ENCODE measurements at places on chromosomes 5 and 9.

GRCh38 chr5:97127727-97128126, 14.7 kb downstream of the LIX1 start:
- DNase-seq, result no peak

DNA sequence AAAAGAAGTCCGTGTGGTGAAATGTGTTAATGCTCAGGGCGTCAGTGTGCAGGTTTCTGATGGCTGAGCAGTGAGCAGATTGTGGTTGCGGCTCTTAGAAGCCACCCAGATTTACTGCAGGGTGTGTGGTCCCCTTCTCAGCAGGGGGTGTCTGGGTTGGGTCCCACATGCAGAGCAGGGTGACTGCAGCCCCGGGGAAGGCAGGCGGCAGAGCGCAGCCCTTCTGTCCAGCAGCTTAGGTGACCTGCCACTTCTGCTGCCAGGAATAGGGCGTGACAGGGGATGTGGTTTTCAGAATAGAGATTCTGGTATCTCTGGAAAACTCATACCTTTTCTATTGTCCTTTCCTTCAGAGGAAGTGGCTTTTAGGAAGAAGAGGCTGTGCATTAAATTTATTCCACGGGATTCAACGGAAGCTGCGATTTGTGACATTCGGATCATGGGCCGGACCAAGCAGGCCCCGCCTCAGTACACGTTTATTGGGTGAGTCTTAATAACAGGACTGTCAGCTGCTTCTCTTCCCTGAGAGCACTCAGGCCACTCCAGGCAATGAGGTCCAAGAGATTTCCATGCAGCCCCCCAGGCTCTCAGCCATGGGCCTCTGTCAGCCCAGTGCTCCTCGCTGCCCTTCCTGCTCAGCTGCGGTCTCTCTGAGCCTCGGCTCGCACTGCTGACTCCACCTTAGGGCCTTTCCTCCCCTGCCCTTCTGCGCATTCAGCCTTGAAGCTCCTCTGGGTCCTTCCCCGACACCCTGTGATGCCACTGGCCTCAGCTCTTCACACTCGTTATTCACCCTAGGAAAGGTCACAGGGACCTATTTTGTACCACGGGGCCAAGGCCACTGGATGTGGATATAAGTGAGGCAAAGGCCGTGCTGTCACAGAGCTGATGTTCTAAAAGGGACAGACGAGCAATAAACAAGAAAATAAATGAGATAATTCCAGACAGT, 65.4 kb downstream of the MVB12B start:
- no peak for DNase-seq

- DNase-seq, result no peak
Measured at GRCh38 chr9:105055917-105056316, 128.0 kb upstream of the ABCA1 start.

GRCh38 chr9:76772686-76773445, 8.6 kb downstream of the PCA3 start:
- no peak for DNase-seq

- no peak for DNase-seq
Measured at GRCh38 chr5:153088538-153088937, 401.9 kb upstream of the GRIA1 start.

DNA sequence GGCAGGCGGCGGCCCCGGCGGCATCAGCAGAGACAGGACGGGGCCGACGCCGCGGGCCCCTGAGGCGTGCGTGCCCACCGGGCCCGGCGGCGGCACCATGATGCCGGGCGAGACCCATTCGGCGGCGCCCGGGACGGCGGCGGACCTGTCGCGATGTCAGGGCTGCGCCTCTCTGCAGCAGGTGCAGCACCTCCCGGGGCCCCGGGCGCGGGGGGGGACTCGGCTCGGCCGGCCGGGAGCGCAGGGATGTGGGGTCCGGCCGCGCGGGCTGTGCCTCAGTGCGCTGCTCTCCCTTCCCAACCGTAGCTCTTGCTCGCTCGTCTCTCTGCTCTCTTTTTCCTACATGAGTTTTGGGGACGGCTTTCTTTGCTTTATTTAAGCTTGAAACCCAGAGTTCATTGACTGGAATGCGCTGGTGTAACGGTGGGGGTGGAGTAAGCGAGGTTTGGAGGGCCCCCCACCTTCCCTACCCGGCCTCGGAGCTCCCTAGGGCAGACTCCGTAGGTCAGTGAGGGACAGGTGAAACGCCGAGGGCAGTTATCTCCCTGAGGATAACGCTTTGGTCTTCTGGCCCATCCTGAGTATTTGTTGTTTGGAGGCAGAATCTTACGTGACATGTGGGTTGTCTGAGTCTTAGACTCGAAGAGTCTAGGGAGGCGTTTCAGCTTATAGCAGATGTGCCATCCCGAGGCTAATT, 490 bp downstream of the ICE1 start:
- no peak for DNase-seq

Measured in CD4-positive, alpha-beta T cell treated with Interleukin-15 for 1 hour (primary cell).